Naive thymus-derived CD4-positive, alpha-beta T cell (primary cell): ENCODE measurements at places on chromosomes 2 and 18.

DNA sequence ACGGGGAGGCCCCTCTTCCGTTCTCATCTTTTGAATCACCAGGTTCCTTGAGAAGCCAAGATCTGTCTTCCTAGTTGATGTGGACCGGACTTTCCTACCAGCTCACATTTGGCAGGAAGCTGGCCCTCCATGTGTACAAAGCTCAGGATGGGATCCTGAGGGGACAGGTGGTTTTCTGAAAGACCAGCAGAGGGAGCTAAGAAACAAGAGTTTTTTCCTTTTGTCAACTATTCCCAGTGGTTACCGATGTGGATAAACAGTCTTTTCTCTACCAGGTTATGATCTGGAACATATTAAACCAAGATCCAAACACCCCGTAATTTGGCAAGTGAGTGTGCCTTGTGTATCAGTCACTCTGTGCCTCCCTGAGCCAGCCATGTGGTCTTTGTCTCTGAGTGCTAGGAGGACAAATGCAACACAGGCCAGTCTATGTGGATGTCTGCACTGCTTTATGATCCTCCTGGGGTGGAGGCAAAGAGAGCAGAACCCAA, 25.1 kb upstream of the ARHGAP25 start:
- DNase-seq: peak; percentile 41

- peak; percentile 18 for DNase-seq
These were observed 42.1 kb upstream of the DNMT3A start for GRCh38 chr2:25383806-25384205.

GRCh38 chr2:111715987-111716904, 167.7 kb downstream of the ANAPC1 start:
- no peak for DNase-seq

- no peak for DNase-seq
These were observed 147.1 kb downstream of the ARHGAP28 start for GRCh38 chr18:6876641-6877041.

DNA sequence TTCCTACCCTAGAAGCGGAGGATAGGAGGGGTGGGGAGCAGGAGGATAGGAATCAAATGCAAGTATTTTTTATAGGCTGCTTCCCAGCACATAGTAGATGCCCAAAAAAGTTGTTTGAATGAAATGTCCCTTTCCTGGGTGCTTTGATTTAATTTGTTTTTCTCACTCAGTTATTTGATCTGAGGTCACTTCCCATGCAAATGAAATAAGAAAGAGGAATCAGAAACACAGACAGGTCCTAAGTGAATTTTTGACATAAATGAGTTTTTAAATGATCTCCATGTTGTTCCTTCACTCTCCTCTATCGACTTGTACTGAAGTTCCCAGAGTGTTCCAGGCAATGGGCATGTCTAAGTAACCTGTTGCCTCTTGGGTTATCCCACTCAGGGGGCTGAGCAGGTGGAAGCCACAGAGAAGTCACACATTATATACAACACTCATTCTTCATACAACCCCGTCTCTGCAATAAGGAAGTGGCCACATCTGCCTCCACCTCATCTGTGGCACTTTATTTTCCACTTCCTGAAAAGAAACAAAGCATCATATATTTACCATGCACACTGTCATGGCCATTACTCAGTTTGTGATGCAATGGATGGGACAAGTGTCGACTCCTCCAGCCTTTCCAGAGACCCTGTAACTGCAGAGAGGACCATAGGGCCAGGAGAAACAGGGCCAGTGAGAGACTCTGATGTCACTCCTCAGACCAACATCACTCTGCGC, 81.9 kb upstream of the ZNF397 start:
- DNase-seq: no peak

- no peak for DNase-seq
These were observed 10.0 kb downstream of the XRCC5 start for GRCh38 chr2:216119146-216119545.

- no peak for DNase-seq
These were observed 37.5 kb downstream of the SLC39A10 start for GRCh38 chr2:195694553-195694952.

DNA sequence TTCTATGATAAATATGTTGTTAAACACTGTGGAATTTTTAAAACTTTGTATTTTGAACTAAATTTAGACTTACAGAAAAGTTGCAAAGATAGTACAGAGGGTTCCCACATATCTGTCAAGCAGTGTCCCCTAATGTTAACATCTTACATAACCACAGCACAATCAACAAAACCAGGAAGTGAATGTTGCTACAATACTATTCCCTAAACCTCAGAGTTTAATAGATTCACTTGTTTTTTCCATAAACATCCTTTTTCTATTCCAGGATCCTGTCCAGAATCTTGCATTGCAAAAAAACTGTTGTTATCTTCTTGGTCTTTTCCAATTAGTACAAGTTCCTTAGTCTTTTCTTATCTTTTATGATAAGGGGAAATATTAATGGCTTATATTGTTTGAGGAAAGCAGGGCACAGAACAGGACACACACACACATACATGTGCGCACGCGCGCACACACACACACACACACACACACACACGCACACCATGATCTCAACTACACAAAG, 251.1 kb upstream of the TRIB2 start:
- no peak for DNase-seq

DNA sequence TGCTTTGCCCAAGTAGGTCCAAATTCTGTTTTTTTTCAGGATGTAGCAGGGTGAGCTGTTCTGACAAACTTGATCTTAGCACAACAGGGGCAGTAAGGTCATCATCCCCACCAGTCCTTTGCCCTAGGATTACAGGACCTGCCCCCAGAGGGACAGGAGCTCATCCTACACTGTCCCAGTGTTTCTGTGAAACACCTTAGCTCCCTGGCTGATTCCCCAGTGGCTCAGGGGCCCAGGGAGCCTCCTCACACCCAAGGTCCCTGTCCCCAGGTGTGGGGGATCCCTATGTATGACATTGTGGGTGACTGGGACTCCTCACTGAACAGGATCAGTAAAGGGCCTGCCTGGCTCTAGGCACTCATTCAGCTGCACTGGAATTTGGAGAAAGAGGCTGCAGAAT, 191.2 kb downstream of the ANKRD30B start:
- DNase-seq: no peak

GRCh38 chr2:15816226-15816625, 124.1 kb upstream of the MYCN start:
- DNase-seq: no peak

GRCh38 chr2:100193291-100193710, 50.9 kb upstream of the AFF3 start:
- DNase-seq: no peak
